ENCODE measurements at places on chromosomes 2 and 18.

- DNase-seq, result no peak
These were observed 236.4 kb downstream of the PIEZO2 start for GRCh38 chr18:10912790-10913545.

DNA sequence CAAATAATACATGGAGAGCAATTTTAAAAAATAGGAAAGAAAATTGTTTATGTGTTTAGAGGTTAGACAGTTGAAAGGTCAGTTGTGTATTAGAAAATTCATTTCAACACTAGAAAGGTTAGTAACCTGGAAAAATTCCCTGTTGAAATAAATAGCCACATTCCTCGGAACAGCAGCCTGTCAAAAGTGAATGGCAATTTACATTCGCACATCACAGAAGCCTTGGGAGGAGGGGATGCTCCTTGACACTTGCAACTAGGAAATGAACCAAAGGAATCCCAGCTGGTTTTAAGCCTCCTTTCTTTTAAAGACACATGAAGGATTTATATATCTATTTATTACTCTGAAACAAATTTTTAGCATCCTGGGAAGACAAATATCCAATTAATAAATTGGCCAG is 653.5 kb upstream of the LRRTM4 start:
- DNase-seq, result no peak

DNA sequence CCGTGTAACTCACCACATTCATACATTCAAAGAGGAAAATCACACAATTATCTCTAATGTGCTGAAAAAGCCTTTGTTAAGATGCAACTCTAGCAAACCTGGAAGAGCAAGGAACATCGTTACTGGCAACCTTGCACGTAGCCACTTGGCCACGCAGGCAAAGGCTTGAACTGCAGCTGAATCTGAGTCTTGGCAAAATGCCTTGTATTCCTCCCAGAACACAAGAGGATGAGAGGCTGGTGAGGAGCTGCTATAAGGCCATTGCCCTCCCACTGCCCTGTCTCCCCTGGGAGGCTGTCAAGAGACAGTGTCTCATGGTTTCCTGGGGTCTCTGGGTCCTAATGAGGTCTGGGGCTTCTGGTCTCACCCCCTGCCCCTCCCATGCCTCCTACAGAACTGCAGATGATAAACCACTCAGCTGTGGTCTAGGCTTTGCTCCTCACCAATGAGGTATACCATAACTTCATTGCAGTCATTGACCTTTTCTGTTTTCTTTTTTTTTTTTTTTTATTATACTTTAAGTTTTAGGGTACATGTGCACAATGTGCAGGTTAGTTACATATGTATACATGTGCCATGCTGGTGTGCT is 141.4 kb downstream of the SPP2 start:
- DNase-seq, result no peak

- no peak for DNase-seq
These were observed 49.0 kb upstream of the TMEM87B start for GRCh38 chr2:112006076-112006410.

DNA sequence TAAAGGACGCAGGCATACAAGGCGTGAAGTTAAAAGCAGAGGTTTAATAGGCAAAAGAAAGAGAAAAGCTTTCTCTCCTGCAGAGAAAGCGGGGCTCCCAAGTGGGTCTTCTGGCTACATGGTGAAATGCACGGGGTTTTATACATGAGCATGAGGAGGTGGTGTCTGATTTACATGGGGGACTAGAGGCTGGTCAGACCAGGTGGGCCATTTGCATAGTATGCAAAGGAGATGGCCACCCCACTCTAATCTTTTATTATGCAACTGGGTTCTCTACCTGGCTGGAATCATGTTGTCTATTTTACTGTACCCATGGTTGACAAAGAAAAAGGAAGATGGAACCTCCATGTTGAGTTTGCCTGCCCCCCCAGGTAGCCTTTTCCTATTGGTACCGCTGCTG is 356.2 kb downstream of the KCNJ3 start:
- no peak for DNase-seq

DNA sequence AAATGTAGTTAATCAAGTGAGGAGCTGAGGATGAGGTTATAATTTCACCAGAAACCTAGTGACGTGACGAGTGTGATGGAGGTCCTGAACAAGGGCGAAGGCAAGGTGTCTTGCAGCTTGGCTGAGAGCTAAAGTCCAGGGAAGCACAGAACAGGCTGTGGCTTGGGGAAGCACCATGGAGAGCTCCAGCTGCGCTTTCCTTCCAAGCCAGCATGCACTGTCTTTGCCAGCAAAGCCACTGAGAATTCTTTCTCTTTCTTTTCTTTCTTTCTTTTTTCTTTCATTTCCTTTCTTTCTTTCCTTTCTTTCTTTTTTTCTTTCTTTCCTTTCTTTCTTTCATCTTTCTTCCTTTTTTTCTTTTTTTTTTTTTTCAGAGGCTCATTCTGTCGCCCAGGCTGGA is 239.3 kb downstream of the FBXO15 start:
- no peak for DNase-seq
